NT2/D1 (cell line): ENCODE measurements at places on chromosomes 6 and 20.

DNA sequence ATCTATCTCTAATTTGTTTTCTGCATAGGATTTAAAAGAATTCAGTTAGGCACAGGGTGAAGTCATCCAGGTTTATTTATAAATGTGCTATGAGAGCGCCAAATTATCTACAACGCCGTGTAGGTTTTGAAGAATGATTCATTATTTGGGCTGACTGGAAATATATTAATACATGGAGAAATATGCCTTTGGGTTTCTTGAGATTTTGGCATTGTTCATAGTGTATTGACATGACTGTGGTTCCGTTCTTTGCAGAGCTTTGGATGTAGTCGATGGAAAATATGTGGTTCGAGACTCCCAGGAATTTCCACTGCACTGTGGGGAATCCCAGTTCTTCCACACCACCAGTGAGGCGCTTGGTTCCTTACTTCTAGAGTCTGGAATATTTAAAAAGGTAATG lies 90.9 kb downstream of the CRYBG1 start:
- DNase-seq: no peak

GRCh38 chr6:157996201-157996712 lies 14.6 kb downstream of the SYNJ2 start:
- DNase-seq: no peak

DNA sequence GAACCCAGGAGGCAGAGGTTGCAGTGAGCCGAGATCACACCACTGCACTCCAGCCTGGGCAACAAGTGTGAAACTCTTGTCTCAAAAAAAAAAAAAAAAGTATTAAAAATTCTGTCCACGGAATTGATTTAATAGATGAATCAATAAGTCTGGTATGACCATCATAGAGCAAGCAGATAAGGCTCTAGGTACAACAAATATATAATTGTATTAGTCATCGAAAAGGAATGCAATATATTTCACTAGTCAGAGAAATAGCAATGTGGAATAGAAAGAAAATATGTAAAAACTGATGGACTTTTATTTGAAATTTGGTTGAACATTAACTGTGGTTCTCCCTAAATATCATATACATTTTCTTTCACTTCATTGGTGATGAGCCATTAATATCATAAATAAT lies 476.8 kb upstream of the AGPAT4 start:
- no peak for DNase-seq

DNA sequence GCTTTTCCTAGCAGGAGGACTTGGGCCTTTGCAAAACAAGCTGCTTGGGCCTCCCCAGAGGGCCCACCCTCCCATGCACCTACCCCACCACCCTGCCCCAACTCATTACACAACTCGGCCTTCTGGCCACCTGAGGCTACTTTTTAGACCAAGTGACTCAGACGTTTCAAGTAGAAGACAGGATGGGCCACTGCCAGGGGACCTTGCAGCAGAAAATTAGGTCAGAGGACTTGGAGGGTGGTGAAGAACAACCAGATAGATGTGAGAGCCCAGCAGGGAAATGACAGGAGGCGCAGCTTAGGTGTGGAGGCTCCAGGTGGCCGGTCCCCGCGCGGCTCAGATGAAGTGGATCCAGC lies 1.4 kb downstream of the PPP1R3D start:
- no peak for DNase-seq
